ENCODE measurements at places on chromosomes 1 and 21.
A peak's percentile ranks its signal among the peaks of the same experiment; 100 is the strongest.

DNA sequence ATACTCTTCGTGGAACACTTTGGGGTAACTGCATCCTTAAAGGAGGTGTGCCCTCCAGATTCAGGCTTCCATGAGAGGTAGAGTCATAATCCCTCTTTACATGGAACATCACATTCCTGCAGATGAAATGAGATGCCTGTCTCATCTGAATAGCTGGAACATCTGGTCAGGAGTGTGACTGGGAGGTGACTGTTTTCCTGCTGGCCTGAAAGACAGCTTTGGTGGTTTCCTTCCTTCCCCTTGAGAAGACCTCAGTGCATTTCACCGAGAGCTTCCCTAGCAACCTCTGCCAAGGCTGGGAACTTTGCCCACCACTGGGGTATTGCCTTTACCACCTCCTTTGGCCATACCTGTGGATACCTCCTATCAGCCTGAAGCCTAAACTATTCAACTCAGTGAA, 46.7 kb upstream of the GUCA2A start:
- peak; percentile 22 for DNase-seq

DNA sequence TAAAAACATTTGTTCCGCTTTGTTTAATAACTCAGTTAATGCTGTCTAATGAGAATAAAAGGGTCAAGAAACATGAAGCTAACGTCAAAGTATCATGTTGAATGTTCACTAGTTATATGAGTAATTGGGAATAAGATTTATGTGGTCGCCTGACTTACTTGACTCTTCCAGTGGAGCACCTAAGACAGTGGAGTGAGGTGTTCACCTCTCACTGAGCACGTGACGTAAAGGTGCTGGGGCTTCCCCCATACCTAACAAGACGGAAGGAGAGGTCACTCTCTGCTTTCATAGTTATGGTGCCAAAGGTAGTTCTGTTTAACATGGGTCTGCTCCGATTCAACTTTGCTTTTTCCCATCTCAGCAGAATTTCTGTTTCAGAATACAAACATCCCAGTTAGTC, 686 bp downstream of the KMO start:
- DNase-seq, result no peak

- DNase-seq, result no peak
These were observed 392.9 kb downstream of the DSCAM start for GRCh38 chr21:40454057-40454456.

DNA sequence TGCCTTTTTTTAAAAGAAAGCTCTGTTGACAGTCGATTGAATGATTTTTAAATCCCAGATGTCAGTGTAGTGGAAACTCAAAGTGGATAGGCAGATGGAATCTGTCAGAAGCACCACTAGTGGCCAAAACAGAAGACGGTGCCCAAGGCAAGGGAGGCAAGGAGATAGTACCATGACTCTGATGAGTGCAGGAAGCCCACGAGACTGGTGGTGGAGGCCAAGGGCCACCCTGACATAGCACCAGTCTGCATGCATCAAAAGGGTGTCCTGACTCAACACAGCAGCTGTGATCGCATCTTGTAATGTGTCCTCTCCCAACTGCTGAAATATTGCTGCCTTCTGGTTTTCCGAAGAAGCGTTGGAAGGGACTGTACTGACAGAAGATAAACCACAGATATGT, 124.1 kb upstream of the PAPPA2 start:
- DNase-seq, result no peak

- no peak for DNase-seq
These were observed 5.3 kb upstream of the ERG start for GRCh38 chr21:38503583-38503982.

DNA sequence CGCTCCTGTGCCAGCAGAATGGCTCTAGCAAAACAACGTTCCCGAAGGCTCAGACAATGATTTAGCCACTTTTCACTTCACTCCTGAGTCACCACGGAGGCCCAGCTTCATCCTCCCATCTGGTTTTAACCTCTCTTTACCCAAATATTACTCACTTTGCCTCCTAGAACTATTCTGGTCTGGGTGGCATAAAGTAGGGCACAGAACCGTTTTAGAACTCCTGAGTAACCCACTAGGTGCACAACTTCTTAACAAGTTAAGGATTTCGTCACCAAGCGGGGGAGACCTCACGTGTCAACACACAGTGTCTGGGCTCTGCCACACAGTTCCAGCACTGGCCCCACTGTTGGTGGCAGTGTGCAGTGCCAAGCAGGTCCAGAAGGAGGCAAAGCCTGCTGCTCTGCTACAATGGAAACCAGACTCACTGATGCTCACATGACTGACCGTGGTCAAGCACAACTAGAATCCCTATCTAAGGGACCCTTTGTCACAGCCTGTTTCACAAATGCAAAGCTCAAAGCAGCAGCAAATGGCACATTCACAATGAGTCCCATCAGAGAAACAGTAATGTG, 121.7 kb downstream of the SIPA1L2 start:
- no peak for DNase-seq

DNA sequence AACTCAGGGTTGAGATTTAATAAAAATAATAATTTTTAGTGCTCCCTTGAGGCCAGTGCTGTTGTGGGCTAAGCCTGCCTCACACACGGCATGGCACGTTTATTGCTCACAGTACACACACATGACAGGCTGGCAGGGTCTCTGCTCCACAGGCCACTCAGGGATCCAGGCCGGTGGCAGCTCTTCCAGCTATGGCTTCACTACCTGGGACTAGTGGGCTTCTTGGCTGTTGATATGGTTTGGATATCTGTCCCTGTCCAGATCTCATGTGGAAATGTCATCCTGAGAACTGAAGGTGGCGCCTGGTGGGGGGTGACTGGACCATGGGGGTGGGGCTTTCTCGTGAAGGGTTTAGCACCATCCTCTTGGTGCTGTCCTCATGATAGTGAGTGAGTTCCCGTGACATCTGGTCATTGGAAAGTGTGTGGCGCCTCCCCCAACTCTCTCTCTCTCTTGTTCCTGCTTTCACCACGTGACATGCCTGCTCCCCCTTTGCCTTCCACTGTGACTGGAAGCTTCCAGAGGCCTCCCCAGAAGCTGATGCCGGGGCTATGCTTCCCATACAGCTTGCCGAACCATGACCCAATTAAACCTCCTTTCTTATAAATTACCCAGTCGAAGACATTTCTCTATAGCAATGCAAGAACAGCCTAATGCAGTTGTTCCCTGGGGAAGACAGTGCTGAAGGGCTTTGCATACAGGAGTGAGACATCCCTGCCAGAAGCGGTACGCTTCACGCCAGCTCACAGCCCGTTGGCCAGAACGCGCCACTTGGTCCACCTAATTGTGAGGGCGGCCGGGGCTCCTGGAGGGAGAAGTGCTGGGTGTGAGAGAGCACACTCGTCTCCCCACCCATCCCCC, 226.9 kb upstream of the C1orf174 start:
- DNase-seq, result no peak

GRCh38 chr1:212966616-212967015, 16.3 kb downstream of the VASH2 start:
- no peak for DNase-seq

- no peak for DNase-seq
These were observed 35.0 kb downstream of the RAP1GAP start for GRCh38 chr1:21633992-21634805.

DNA sequence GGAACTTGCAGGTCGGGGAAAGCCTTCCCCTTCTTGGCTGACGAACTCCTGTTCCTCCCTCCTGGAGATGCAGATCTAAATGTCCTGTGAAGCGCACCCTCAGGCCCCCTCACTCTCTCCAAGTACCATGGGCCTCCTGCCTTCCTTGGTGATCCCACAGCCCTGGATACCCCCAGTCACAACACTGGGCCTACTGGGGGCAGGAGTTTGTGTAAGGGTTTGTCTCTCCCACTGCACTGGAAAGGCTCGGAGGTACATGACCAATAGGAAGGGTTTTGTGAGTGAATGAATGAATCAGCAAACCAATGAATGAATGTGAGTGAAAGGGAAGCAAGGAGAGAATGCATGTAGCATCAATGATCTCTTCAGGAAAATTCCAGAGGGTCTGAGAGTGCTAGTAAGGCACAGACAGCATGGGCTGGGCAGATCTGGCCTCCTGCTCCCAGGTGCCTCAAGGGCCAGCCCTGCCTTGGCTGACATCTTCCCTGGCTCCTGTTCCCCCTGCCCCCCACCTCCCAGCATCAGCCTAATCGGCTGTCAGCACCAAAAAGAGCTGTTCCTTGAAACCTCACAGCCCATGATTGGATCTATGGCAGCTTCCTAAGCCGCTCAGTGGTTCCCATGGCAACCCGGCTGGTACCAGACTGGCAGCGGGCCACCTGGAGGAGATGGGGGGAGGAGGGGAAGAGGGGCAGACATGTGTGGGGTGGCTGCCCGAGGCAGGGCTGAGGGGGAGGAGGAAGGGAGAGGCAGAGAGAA, 95.8 kb downstream of the VWA5B1 start:
- DNase-seq, result no peak

- DNase-seq, result peak; percentile 36
These were observed 683 bp downstream of the LRRC8B start for GRCh38 chr1:89525169-89525855.

DNA sequence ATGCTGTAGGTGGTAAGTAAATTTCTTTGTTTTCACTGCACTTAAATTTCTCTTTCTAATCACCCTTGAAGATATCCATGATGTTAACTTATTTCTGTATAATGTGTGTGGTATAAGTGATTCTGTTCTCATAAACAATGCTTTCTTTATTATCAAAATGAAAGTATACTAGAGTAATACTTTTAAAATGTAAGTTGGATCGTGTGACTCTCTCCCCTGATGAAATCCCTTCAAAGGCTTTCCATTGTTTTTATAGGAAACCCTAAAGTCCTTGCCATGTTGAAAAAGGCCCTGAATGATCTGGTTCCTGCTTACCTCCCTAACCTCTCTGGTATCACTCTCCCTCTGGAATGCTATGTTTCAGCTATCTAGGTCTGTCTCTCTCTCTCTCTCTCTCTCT, 191.1 kb upstream of the LHX8 start:
- no peak for DNase-seq

DNA sequence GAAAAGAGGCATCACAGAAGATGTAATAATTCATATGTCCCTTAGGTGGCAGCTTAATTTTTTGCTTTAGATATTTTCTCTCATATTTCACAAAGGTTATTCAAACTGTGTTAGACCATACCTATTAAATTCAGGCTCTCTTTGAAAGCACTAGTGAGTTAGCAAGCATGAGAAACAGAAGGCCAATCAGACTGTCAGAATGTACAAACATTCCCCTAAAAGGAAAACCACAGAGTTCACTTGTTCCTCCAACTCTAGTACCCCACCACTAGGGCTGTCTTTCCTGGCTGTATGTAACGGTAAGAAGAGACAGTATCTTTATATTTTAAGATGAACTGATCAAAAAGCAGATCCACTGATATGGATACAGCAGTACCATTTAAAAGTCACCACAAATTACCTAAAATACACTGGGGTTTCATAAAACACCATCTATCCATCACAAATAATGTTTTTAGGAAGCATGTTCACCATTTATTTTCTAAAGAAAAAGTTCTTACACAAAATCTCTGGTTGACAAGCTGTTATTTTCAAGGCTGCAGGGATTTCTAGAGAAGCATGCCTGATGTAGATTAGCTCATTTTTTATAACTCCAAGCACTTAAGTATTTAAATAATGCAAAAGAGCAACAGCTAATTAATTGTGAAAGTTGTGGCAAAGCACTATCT, 1.8 kb downstream of the ARPC5 start:
- DNase-seq, result peak; percentile 75

DNA sequence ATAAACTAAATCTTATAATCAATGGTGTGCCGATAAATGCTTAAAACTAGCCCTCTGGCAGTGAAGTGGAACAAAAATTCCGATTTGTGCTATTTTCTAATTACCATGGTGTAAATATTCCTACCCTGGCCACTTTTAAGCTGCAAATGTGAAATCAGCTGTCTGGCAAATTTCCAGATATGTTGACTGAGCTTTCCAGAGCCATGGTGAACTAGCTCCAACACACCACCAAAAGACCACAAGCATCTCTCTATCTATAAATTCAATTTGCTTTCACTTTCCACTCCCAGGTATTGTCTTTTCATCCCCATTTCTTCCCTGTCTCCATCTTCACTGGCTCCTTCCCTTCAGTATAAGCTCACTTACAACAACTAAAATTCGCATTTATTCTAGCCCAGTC, 152.3 kb upstream of the RGS18 start:
- no peak for DNase-seq

GRCh38 chr1:39113109-39113743, 87.1 kb downstream of the NDUFS5 start:
- no peak for DNase-seq

DNA sequence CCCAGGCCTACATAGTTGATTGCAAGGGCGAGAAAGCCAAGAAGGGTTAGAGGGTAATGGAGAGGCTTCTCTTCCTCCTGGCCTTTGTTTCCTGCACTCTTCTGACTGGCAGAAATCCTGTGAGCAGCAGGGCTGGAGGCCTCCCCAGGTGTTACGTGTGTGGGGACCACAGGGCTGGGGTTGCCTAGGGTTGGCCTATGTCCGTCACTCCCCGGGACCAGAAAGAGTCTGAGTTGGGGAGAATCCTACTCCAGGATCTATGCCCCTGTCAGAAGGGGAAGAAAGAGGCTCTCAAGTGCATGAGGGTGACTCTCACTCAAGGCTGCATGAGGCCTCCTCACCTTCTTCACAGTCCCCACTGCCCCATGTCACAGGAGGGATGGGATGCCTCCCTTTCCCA, 38.5 kb downstream of the IGFN1 start:
- no peak for DNase-seq

- no peak for DNase-seq
These were observed 8.7 kb downstream of the LDLRAD2 start for GRCh38 chr1:21820597-21821232.

- no peak for DNase-seq
These were observed 111.9 kb upstream of the TENT5C start for GRCh38 chr1:117493906-117494305.

DNA sequence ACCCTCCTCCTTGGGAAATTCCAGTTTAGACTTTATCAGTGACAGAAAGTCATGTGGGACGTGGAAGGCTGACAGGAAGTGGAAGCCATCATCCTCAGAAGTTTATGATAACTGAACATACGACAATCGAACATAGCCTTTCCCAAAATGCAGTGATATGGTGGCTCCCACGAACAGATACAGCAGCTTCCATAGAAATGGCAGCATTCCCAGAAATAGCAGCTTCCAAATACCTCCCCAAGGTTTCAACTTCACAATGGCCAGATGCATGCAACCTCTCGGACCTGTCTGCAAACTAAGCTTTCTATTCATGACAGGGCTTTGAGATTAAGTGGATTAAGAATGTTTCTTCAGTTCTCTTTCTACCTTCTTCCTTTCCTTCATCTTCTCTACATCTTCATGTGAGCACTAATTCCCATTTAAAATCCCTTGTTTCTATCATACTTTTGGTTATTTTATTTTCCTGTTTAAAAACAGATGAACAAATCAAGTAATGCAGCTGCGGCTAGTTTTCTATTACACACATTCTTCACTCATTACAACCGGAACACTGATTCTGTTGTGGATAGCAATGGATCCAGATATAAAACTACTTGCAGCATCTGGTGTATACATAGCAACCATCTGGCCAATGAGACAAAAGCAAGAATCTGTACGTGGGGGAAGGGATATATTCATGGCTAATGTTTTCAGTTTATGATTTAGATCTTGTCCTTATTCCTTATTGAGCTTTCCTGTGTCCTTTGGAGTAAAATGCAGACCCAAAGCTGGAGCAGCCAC, 304.8 kb downstream of the BRINP3 start:
- no peak for DNase-seq

GRCh38 chr1:160951443-160952128, 3.0 kb downstream of the ITLN2 start:
- DNase-seq, result peak; percentile 78

GRCh38 chr1:198086051-198086745, 70.6 kb upstream of the NEK7 start:
- DNase-seq, result no peak

GRCh38 chr1:158611916-158612315, 6.8 kb downstream of the OR10Z1 start:
- DNase-seq, result no peak
